ENCODE measurements at places on chromosomes 13 and 19.

- no peak for DNase-seq
Observed at GRCh38 chr19:12687496-12688196, at the start of gene GNG14. TSS of gene GNG14 (plus strand) at chr19:12687998. CDS start at chr19:12688049, 51 bp downstream.

DNA sequence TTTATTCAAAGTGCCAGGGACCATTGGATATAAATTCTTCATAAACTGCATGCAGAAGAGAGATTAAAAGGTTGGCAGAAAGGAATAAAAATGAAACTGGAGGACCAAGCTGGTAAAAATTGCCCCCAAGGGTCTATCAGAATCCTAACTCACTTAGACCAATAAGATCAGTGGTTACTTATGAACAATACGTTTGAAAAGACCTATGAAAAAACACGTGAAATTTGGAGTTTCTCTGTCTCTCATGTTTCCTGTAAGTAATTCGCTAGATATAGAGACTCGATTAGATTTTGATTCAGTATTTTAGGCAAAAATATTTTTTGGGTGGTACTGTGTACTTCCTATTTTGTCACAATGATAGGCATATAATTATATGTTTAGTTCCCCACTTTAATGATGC lies 22.9 kb downstream of the GARRE1 start:
- no peak for DNase-seq

GRCh38 chr19:5018224-5019015 lies 49.5 kb downstream of the KDM4B start:
- no peak for DNase-seq

- DNase-seq: no peak
Observed at GRCh38 chr13:111584870-111585269, 264.4 kb downstream of the TEX29 start.

- DNase-seq: no peak
Observed at GRCh38 chr19:44813070-44813840, 4.4 kb downstream of the BCAM start.

DNA sequence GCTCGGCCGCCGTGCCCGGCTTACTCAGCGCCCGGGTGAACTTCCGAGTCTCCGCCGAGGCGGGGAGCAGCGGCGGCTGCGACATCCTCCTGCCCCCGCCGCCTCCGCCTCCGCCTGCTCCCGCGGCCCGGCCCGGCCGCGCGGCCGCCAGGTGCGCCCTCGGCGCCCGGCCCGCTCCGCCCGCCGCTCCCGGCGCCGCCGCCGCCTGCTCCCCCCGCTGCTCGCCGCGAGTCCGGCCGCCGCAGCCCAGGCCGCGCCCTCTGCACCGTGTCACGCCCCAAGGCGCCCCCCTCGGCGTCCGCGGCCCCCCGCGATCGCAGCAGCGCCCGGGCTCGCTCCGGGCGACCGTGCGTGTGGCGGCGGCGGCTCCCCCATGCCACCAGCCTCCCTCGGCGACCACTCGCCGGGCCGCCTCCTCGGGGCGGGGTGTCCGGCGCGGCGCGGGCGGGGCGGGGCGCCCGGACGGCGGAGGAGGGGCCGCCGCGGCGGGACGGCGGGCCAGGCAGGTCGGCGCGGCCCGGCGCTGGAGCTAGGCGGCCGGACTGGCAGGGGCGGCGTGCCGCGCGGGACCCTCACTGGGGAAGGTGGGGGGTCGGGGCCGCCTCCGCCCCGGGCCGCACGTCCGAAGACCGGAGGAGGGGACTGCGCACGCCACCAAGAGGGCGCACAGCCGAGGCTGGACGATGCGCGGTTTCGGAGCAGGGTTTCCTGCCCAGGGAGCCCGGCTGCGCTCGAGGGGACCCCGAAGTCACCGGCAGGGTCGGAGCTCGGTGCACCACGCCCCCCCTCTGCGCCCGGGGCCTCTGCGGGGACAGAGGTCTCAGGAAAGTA lies 108.6 kb upstream of the DOCK9 start:
- peak; percentile 75 for DNase-seq

- DNase-seq: no peak
Observed at GRCh38 chr13:50078231-50078894, 63.1 kb downstream of the KCNRG start.

- no peak for DNase-seq
Observed at GRCh38 chr19:58513213-58513693, 1.5 kb upstream of the SLC27A5 start.

- DNase-seq: no peak
Observed at GRCh38 chr19:6271721-6272410, 7.9 kb downstream of the MLLT1 start.

DNA sequence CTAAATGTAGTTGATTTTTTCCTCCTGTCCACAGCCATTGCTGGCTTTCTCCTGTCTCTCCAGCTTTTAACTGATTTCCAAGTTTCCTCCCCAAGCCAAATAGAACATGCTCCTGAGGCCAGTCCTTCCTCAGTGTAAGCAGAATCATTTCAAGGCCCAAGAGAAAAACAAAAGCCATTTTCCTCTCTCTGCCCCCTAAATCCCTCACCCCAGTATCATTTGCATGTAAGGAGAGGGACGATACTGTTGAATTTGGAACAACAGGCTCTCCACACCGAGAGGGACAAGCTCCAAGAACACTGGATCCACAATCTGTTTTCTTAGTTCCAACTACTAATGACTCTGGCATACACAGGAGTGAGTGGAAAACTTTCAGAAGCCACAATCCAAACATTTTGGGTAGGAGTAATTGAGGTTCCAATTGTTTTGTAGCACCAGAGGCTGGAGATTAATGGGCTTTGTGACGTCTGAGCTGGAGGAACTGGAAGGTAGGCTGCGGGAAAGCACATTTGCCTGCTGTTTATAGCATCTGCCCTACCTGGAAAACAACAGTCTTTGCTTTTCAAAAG lies 156.8 kb downstream of the FLT1 start:
- DNase-seq: no peak

- DNase-seq: peak; percentile 12
Observed at GRCh38 chr13:21638319-21639282, 32.3 kb upstream of the FGF9 start.

GRCh38 chr19:45403781-45404556 lies 900 bp downstream of the PPP1R13L start:
- DNase-seq: peak; percentile 84

DNA sequence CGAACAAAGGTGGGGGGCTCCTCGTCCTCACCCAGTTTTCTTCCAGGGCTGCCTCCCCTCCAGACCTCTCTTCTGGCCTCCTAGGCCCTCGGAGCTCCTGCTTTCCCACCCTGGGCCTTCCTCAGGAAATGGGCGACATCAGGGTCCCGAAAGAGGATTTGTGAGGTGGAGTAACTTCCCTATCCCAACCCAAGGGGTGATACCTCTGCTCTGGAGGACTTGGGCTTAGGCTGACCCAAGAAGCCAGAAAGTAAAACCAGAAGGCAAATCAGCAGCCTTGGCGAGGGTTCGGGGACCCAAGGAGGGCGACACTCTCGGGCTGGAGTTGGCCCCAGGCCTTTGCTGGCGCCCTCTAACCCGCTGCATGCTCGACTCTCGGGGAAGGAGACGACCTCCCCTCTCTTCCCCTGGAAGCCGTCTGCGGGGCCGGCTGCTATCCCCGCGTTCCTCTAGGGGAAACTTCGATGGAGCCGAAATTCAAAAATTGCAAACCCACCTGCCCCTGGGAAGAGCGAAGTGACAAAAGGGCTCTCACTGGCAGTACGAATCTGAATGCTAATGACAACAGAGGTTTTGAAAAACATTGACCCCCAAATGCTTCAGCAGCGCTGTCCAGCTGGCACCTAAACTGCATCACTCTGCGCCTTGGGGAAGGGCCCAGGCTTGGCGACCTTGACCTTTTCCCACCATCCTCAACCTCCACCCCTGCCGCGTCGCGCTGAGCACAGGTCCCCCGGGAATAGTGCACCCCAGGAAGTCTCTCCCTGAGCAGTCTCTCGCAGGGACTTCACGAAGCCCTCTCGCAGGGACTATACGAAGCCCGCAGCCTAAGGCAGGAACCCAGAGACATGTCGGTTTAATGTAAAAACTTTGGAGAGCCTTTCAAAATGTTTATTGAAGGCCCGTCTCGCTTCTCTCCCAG lies 2.4 kb downstream of the PDX1 start:
- peak; percentile 13 for DNase-seq

GRCh38 chr19:19096641-19097627 lies 33.1 kb downstream of the SLC25A42 start:
- DNase-seq: no peak

Data from stimulated activated naive CD8-positive, alpha-beta T cell treated with anti-CD3 and anti-CD28 coated beads, Interleukin-15, amount 100 ng/mL, for 72 hours (primary cell).